ENCODE measurements at places on chromosomes 4 and X.
A peak's percentile ranks its signal among the peaks of the same experiment; 100 is the strongest.

- H3K4me3 ChIP-seq, result no peak overlapping the region
- H3K4me1 ChIP-seq, result peaks cover 1% of the 10 kb centered on the region
Observed at GRCh38 chr4:103996637-103997036, 276.9 kb upstream of the TACR3 start.

DNA sequence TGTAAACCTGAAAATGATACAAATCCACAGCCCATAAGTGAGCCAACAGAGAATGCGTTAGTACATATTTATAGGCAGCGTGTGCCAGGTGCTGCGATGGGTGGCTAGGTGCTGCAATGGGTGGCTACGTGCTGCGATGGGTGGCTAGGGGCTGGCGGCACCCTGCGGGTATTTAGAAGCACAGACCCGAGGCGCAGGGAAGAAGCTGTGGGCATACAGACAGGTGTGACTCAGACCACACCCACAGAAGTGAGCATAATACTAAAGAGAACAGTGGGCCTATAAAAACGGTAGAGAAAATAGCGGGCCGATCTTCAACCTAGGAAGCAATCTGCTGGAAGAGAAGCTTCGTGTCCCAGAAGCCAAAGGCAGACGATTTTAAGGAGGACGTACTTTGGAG, 81.1 kb downstream of the FAT1 start:
- H3K27ac ChIP-seq, result no peak overlapping the region
- DNase-seq, result no peak
- H3K4me1 ChIP-seq, result 0 out of 2 replicates have a peak, but pooled peaks cover 1% of the 10 kb centered on the region

- H3K4me3 ChIP-seq, result peak overlapping the region; percentile 42
- no peaks in the 10 kb centered on the region for H3K27me3 ChIP-seq
- H3K27ac ChIP-seq, result no peak overlapping the region
- no peaks in the 10 kb centered on the region for H3K36me3 ChIP-seq
Observed at GRCh38 chr4:168877511-168878491, 132.3 kb downstream of the CBR4 start.

DNA sequence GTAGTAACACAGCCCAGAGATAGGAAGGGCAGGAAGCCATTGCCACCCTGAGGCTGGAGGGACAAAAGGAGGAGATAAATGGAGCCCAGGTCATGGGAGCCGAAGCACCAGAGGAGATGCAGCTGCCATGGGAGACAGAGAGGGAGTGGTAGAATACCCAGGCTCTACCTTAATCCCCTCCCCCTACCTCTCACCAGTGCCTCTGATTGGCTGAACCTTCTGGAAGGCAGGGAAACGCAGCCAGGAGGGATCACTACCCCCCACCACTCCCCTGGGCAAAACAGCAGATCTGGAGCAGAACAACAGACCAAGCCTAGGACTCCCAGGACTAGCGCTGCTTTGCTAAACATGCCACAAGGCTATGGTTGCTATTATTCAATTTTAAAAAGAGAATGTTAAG, 114.2 kb downstream of the ZNF827 start:
- peaks cover 3% of the 10 kb centered on the region for H3K4me1 ChIP-seq
- H3K4me3 ChIP-seq, result no peak overlapping the region
- no peak overlapping the region for H3K27ac ChIP-seq
- no peaks in the 10 kb centered on the region for H3K36me3 ChIP-seq

- H3K27ac ChIP-seq, result no peak overlapping the region
- DNase-seq, result no peak
- H3K36me3 ChIP-seq, result no peaks in the 10 kb centered on the region
- H3K27me3 ChIP-seq, result no peaks in the 10 kb centered on the region
Observed at GRCh38 chr4:39046249-39046648, 14.0 kb upstream of the TMEM156 start.

- H3K27ac ChIP-seq, result no peak overlapping the region
- no peaks in the 10 kb centered on the region for H3K27me3 ChIP-seq
- no peak overlapping the region for H3K4me3 ChIP-seq
- DNase-seq, result no peak
Observed at GRCh38 chr4:78565971-78566372, 14.4 kb downstream of the ANXA3 start.

- H3K4me3 ChIP-seq, result no peak overlapping the region
- H3K27me3 ChIP-seq, result no peaks in the 10 kb centered on the region
- H3K36me3 ChIP-seq, result no peaks in the 10 kb centered on the region
- DNase-seq, result no peak
- no peaks in the 10 kb centered on the region for H3K4me1 ChIP-seq
Observed at GRCh38 chr4:29151584-29151983, 1568.6 kb upstream of the PCDH7 start.

DNA sequence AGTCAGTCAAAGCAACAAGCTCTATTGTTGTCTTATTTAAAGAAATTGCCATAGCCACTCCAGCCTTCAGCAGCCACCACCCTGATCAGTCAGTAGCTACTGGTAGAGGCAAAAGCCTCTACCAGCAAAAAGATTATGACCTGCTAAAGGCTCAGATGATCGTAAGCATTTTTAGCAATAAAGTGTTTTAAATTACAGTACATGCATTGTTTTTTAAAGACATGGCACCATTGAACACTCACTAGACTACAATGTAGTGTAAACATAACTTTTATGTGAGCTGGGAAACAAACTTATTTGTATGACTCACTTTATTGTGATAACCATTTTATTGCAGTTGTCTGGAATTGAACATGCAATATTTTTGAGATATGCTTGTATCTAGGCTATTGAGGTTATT, 32.3 kb upstream of the DYNLT3 start:
- H3K4me1 ChIP-seq, result no peaks in the 10 kb centered on the region
- no peak for DNase-seq
- no peak overlapping the region for H3K4me3 ChIP-seq
- H3K27me3 ChIP-seq, result no peaks in the 10 kb centered on the region
- H3K27ac ChIP-seq, result no peak overlapping the region
- H3K36me3 ChIP-seq, result no peaks in the 10 kb centered on the region

DNA sequence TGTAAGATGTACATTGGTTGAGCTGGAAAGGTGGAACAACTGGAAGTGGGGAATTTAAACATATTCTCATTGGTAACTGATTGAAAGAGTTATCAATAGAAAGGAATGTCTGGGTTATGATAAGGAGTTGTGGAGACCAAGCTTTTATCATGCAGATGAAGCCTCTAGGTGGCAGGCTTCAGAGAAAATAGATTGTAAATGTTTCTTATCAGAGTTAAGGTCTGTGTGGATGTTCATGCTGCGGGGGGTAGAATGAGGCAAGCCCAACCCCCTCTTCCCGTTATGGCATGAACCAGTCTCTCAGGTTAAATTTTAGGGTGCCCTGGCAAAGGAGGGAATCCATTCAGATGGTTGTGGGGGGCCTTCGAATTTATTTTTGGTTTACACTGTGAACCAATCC, 16.0 kb downstream of the ARSD start:
- no peaks in the 10 kb centered on the region for H3K4me1 ChIP-seq
- no peaks in the 10 kb centered on the region for H3K36me3 ChIP-seq
- no peak overlapping the region for H3K4me3 ChIP-seq
- no peaks in the 10 kb centered on the region for H3K27me3 ChIP-seq

Data from iPS DF 6.9 (cell line).